Skeletal muscle cell (primary cell): ENCODE measurements at places on chromosomes 16 and 17.
A peak's percentile ranks its signal among the peaks of the same experiment; 100 is the strongest.

DNA sequence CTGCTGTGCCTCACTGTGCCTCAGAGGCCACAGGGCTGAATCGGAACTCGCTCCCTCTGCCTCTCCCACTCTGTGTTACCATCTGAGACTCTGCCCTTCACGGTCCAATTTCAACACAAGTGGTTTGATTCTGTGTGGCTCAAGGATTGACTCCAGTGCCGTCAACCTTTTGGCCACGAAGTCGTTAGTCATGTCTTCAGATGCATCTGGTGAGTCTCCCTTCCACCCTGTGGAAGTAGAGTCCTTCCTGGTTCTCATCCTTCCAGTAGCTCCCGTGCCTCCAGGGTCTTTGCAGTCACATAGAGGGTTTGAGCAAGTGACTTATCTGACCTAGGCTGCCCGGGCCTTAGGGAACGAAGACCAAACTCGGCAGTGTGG is 51.2 kb downstream of the PGS1 start:
- DNase-seq, result no peak

DNA sequence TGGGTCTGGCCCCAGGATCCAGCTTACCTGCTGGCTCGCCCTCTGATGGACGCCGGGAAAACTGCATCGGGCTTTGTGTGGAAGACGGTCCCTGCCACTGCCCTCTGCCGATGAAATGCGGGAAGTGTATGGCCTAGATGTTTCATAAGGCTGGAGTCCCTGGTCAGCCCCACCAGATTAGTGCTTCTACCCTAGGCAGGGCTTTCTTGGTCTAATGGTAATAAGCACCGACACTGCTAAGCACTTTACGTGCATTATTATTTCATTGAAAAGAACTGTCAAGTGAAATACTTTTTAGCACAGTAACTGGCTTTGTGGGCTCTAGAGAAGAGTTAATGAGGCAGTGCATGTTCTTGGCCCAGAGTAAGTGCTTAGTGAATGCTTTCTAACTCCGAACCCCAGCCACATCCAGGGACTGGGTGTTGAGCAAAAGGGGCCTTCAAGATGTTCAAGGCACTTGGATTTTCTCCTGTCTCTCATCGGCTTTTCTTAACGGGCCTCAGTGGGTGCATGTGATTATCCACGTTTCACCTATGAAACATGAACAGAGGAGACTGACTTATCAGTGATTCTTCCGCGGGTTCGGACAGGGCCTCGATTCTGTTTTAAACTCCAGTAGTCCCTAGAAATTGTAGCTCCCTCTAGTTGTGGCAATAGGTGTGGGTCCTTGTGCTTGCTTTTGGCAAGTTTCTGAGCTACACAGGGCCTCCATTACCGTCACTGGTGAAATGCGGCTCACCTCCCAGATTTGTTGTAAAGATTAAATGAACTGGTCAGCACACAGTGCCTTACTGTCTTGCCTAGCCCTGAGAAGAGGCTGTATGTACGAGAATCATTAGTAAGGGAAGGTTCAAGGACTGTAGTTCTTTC is 6.6 kb downstream of the TRAF4 start:
- DNase-seq, result peak; percentile 65

DNA sequence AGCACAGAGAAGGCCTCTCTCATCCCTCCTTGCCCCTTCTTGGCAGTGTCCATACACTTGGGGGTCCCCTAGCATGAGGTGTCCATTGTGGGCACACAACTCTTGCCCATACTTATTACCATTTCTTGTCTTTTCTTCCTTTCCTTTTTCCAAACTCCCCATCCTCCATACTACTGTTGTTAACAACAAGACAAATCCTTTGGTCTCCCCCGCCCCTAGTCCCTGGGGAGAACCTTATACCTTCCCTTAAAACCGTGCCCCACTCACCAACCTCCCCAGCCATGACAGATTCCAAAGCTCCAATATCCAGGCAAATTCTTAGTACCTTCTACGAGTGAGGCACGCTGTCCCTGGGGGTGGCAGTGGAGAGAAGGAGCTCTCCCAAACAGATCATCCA is 82.9 kb downstream of the GAS7 start:
- no peak for DNase-seq

DNA sequence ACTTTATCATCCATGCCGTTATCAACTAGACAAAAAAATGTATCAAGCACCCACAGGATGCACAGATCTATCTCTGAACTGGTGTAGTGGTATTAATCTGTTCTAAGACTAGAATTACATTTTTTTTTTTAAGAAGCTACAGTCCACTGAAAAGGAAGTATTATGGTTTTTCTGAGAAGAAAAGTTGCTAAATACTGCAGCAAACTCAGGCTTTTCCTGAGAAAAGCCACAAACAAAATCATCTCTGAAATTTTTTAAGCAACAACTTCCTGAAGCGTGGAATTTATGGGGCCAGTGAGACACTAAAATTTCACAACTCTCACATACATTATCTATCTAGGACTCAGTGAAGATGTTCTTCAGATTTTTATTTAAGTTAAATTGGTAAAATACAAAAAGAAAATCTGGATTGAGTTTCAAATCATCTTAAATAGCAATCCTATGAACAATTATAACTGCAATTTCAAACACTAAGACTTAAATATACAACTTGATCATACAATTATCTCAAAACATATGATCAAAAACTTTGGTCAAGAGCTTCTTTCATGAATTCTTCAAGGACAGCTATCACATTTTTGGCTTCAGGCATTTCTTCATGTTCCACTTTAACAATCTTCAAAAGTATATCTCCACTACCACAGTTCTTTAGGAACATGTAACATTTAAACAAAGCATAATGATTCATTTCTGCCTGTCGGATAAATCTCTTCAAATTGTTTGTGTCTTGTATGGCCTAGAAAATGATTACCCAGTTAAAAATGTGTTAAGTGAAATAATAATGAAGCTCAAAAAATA is 10.5 kb downstream of the C17orf75 start:
- no peak for DNase-seq

DNA sequence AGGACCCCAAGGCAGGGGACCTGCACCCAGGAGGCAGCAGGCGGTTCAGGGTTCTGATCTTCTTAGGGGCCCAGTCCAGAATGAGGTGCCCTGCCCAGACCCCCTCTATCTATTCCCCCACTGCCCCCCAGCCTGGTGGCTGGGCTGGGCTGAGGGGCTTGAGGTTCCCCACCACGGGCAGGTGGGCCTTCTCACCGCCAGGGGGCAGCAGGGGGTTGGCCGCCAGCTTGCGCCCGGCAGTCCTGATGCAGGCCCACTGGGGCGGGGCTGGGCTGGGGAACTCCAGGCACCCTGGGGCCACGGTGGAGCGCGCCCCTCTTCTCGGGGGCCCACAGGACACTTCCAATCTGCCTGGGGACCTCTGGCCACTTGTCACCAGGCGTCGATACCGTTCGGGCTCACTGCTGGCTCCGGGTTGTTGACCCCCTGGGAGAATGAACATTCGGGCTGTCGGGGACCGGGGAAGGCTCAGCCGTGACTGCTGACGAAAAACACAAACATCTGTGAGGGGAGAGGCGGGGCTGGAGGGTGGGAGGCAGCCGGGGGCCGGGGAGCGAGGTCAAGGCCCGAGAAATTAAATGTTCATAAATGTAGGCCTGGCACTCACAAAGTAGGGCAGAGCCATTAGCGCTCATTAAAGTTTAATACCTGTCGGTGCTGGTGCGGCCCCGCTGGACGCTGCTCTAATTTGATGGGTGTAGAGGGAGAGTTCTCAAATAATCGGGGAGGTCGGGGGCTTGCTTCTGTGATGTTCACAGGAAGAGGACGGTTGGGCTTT is 219.3 kb upstream of the GSE1 start:
- no peak for DNase-seq

DNA sequence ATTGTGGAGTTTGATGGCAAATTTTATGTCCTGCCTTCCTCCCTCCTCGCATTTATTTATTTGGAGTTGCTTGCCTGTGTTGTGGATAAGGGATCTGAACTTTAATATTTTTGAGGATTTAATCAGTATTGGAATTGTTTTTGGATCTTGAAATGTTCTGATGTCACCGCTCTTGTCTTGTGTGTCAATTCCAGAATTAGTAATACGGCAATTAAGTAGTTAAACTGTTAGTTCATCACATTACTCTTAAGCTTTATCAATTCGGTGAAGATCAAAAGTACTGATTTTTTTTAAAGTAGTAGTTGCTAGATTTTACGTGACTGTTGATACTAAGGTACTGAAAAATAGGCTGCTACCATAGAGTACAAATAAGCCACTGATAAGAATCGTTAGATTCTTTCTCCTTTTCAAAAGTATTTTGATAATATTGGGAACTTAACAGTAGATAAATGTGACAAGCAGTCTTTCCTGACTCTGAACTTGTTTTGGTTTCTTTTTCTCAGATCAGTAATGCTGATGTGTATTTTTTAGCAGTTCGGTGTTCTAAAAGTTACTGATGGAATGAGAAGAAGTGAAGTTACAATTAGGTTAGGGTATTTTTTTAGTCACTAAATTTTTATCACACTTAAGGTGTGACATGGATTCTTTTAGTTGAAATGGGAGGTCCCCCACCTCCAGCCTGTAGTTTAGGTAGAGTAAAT is 2.0 kb downstream of the RBBP6 start:
- DNase-seq, result no peak

GRCh38 chr17:55811536-55811935 is 60.7 kb downstream of the PCTP start:
- no peak for DNase-seq

DNA sequence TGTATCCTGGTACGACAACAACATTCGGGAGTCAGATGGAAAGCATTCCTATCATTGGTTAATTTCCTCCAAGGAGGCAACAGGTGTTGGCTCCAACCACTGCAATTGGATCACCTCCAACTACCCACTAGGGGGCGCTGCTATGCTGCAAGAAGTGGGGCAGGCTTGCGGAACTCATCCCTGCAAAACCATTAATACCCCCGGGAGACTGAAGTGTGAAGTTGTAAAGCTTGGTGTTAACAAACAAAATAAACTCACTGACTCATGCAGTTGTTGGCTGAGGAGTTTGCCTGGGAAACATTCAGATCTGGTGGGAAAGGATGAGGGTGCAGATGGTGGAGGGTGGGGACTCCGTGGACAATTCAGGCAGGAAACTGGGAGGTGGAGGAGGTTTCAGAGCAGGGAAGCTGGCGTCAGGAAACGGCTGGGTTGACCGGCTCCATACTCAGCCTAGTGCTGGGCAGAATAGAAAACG is 84.9 kb downstream of the HS3ST2 start:
- DNase-seq, result peak; percentile 39

- no peak for DNase-seq
Measured at GRCh38 chr16:27436065-27436464, 34.1 kb downstream of the IL21R start.

DNA sequence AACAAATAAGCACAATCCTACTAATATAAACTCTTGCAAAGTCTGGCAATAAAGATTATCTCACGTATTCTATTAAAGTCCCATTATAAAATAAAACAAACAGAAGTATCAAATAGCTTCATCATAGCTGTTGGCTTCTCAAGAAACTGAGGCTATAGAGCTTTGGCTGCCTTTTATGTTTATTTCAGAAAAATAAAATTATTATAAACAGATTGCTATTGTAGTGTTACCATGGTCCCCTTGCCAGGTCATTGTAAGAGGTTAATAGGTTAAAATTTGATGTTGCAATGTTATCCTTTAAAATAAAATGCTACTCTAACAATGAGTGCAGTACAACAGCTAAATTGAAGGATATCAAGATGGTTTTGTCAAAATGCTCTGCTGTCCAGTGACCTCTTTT is 828.8 kb upstream of the SOX9 start:
- no peak for DNase-seq

GRCh38 chr17:53336281-53336680 is 486.4 kb upstream of the KIF2B start:
- no peak for DNase-seq

DNA sequence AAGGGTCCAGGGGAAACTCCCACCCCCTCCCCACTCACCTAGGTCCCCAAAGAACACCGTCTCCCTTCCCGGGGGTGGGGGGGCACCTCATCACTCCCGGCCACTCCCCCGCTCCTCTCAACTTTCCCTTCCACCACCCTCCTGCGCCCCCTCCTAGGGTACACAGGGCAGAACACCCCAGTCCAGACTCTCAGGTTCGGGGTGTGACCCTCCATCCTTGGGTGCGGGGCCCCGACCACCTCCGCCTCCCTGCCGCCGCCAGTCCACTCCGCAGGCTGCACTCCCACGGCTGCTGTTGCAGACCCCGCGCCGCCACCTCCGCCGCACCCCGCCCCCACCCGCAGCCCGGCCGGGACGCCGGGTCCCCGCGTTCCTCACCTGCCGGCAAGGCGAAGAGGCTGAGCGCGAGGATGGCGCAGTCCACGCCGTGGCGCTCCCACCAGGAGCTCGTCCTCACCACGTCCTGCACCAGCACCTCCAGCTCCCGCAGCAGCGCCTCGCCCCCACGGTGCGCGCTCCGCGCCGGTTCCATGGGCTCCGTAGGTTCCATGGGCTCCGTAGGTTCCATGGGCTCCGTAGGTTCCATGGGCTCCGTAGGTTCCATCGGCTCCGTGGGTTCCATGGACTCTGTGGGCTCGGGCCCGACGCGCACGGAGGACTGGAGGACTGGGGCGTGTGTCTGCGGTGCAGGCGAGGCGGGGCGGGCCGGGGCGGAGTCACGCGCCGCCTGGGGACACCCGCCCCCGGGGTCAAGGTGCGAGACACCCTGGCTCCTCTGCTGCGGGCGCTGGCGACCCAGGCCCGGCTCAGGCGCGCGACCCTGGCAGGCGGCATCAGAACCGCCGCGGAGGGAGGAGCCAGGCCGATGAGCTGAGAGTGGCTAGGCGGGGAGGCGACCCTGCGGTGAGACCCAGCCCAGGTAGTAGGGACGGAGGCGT is at the start of gene FADS6:
FADS6 (minus strand) TSS at position 660 of the 938 bp plus-strand sequence; CDS start at position 622, 38 bp downstream.
- DNase-seq, result no peak

DNA sequence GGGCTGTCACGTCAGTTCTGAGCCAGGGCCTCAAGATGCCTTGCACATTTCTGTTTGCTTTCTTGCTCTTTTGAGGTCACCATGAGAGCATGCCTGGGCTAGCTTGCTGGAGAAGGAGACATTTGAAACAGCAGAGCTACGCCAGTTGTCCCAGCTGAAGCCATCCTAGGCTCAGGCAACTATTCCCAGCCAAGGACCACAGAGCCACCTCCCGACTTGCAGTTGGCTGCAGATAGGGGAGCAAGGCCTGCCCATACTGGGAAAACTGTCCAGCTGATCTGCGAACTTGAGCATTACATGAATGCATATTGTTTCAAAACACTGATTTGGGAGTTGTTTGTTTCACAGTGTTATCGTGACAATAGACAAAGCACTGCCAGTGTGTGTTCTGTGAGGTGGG is 340.8 kb downstream of the XYLT1 start:
- DNase-seq, result no peak

GRCh38 chr16:52069866-52070265 is 477.1 kb downstream of the TOX3 start:
- no peak for DNase-seq

- no peak for DNase-seq
Measured at GRCh38 chr16:49158029-49158642, 123.5 kb downstream of the CBLN1 start.

DNA sequence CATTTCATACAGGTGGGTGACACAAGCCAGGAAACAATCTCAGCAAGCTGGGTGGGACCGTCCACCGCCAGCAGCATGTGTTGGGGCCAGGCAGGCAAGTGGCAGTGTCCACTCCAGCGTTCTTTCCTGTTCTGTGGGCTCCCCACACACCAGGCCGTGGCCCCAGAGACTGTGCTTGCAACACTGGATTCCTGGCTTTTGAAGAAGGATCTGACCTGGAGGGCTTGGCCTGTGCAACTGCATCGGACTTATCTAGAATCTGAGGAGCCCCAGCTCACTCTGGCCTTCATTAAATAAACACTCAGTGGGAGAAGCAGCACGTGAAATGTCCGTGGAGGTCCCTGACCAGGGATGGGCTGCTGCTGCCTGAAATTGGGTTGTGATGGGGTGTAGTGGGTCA is 3.2 kb downstream of the KSR1 start:
- DNase-seq, result no peak
